Large intestine (tissue), 12 donors: ENCODE measurements at places on chromosomes 3 and 15. TPM values are rescaled to one million over a fixed set of nuclear protein-coding genes. Genes with fewer than 3 reads are reported as not detected.

Gene COLQ
- polyA plus RNA-seq, result 4.7 TPM

Gene PLA2G4E
- 0.43 TPM for polyA plus RNA-seq

Gene AVEN
- 10.0 TPM for polyA plus RNA-seq

Gene GP9
- 0.18 TPM for polyA plus RNA-seq

Gene MEGF11
- 0.66 TPM for polyA plus RNA-seq

Gene WWTR1
- 29.2 TPM for polyA plus RNA-seq

Gene USP4
- 48.6 TPM for polyA plus RNA-seq

Gene MASP1
- 56.6 TPM for polyA plus RNA-seq

Gene TIMP4
- polyA plus RNA-seq, result 0.91 TPM

DNA sequence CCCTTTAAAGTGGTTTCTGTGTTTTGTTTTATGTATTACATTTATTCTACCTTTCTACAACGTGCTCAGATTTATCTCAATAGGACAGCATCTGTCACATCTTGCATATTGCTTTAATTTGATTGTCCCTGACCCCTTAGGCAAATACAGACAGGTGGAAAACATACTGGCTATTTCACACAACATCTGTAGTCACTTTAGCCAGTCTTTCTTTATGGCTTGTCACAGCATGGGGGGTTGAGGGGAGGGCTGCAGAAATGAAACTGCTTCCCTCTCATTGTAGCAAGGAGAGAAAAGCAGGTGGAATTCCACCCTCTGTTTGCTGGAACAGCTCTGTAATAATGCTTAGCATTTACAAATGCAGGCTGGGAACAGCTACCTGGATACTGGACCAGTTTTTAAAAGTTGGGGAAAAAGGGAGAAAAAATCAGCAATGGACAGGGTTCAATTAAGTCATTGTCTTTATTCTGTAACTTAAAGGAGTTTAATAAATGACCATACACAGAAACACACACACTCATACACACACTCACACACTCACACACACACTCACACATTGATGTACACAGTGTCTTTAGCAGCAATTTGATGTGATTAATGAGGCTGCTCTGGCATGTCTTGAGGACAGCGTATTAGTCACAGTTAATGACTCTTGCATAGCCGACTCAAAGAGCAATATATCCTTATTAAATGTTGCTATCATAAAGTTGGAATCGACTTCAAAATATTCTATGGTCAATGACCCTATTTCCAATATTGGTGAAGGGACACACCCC, 283.7 kb upstream of the GBE1 start:
- DNase-seq, result no peak

DNA sequence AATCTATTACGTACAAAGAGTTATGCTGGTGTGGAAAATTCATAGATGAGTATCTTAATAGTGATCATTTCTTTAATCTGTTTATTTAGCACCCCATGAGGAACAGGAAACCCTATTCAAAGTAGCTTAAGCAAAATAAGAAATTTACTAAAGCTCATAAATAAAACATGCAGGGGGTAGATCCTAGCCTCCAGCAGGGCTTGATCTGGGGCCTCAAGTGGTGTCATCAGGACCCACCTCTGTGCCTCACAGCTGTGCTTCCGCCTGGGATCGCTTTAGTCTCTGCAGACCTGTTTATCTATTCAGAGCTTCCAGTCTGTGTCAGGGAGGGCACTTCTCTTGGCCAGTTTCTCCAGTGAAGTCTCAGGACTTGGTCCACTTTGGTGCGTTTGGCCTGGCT, 171.0 kb upstream of the SLC24A5 start:
- no peak for DNase-seq

GRCh38 chr3:78285032-78285728, 1245.3 kb downstream of the ROBO2 start:
- no peak for DNase-seq

DNA sequence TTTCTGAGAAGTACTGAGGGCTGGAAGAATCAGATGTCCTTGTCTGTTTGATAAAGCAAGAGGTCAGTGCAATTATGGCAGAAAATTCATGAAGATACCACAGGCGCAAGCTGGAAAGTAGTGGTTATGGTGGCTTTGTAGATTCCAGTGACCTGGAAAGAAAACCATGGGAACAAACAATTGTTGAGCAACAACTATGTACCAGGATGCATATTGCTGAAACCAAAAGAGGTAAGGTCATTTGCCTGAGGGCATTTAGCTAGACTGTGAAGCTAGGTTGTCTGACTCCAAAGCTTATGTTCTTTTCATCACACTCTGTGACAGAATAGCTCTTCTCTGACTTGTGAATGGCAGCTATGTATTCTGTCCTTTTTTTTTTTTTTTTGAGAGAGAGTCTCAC, 74.0 kb downstream of the B3GALNT1 start:
- no peak for DNase-seq

GRCh38 chr3:150765949-150766720, 3.2 kb upstream of the SIAH2 start:
- DNase-seq, result no peak

- DNase-seq, result no peak
These were observed 12.6 kb downstream of the CAPN7 start for GRCh38 chr3:15218689-15219088.

DNA sequence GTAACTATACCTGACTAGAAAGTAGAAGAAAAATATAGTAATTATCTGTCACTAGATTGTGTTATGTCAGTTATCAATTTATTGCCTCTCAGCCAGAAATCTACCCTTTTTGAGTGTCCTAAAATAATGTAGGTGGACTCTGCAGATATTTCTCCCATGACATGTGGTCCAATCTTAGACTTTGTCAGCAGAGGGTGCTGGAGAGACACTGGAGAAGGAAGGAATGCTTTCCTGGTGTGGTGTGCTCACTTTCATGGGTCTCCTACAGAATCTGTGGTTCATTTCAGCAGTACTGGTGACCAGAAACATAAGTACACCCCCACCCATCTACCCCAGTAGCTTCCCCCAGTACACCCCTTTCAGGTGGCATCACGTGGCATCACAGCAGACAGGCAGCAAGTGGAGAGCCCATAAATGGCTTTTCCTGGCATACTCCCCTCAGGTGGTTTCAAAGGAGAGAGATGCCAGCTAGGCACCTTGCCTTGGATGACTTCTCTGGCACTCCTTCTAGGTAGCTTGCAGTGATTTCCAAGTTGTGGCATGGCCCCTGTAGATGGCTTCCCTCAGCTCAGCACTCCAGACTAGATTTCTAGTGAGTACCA, 114.7 kb downstream of the GADL1 start:
- no peak for DNase-seq

GRCh38 chr15:82699726-82700125, 9.9 kb downstream of the AP3B2 start:
- DNase-seq, result no peak

- DNase-seq, result peak; percentile 20
These were observed 16.0 kb upstream of the ADIPOQ start for GRCh38 chr3:186826410-186826975.

- DNase-seq, result no peak
These were observed 283.1 kb upstream of the LRRFIP2 start for GRCh38 chr3:37457378-37458065.

DNA sequence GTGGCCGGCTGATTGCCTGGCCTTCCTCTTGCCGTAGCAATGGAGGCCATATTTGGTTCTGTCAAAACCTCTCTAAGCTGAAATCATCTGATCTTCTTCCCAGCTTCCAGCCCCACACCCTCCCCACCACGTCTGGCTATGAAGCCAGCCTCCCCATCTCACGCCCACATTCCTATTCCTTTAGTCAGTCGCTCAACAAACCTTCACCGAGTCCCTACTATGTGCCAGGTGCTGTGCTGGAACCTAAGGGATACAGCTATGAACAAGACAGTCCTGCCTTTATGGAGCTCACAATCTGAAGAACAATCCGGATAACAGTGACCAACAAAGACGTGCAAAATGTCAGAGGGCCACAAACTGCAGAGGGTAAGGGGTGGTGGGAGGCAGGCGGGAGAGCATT, 31.9 kb upstream of the SMAD6 start:
- DNase-seq, result no peak

DNA sequence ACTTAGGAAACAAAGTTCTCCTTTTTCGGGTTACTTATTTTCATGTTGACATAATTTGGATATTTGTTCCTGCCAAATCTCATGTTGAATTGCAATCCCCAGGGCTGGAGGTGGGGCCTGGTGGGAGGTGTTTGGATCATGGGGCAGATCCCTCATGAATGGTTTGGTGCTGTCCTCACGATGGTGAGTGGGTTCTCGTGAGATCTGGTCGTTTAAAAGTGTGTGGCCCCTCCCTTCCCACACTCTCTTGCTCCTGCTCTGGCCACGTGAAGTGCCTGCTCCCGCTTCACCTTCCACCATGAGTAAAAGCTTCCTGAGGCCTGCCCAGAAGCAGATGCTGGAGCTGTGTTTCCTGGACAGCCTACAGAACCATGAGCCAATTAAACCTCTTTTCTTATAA, 43.7 kb upstream of the MCF2L2 start:
- no peak for DNase-seq

- no peak for DNase-seq
These were observed 31.2 kb downstream of the SPATA12 start for GRCh38 chr3:57091521-57092273.

DNA sequence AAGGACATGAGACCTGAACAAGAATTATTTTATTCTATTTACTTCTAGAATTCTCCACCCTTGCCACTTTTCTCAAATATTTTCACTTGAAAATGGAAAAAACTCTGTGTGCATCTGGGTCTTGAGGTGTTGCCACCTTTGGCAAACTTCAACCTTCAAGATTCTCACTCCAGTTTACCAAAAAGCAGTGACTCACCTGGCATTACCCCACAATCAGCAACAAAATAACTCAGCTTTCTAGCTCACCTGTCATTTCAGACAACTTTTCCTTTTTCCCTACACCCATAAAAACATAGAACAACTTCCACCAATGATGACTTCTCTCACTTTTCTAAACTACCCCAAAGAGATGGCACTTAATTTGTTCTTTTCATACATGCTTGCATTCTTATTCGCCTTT, 115.8 kb downstream of the DUT start:
- DNase-seq, result no peak

DNA sequence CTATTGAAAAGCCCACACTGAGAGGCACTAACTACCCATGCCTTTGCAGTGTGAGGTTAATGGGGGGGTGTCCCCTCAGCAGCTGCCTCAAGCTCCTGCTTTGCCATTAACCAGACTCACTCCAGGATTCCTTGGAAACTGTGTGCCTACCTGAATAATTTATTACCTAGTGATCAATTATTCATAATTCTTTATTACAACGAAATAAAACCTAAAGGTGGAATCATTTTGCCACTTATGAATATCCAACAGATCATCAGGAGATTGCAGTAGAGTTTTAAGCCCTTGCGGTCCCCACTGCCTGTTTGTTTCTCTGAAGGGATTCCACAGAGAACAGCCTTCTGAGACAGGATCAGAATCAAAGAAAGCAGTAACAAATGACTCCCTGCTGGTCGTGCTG, 23.3 kb downstream of the NEK11 start:
- no peak for DNase-seq

DNA sequence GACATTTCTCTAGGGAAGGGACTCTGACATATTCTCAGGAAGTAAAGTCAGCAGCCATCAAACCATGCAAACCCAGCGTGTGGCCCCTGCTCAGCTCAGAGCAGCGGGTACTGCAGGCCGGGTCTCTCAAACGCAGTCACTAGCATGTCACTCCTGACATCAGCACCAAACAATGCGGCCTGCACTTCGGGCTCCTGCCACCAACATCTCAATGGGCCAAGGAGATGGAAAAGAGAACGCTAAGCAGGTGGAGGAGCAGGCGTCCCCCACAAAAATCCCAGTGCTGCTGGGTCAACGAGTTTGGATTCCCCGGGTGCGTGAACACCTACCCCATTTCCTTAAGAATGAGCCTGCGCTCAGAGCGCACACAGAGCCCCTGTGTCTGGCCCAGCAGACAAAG, 9.9 kb upstream of the SPTBN5 start:
- DNase-seq, result no peak

- no peak for DNase-seq
These were observed 71.3 kb downstream of the CMTM8 start for GRCh38 chr3:32309654-32310242.

- no peak for DNase-seq
These were observed 64.6 kb downstream of the MYO5A start for GRCh38 chr15:52464040-52464439.

DNA sequence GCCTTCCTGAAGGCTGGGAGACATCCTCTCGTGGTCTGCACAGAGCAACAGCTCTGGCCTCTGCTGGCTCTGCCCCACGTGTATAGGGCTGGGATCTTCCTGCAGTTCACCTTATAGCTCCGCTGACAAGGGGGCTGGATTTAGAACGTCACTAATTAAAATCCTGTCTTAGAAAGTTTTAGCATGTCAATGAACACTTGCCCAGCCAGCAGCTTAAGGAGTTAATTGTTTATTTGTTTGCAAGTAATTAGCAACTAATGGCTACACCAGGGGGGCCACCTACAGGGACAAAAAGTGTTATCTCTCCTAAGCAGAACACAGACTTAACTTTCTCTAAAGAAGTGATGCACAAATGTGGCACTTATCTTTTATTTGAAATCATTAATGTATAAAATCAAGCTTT, at the start of gene HESX1:
HESX1 (minus strand) TSS at position 84 of the 403 bp plus-strand sequence; CDS start at position 24, 60 bp downstream.
- no peak for DNase-seq

- DNase-seq, result peak; percentile 46
These were observed 33.2 kb downstream of the ZNF106 start for GRCh38 chr15:42457445-42458442.

DNA sequence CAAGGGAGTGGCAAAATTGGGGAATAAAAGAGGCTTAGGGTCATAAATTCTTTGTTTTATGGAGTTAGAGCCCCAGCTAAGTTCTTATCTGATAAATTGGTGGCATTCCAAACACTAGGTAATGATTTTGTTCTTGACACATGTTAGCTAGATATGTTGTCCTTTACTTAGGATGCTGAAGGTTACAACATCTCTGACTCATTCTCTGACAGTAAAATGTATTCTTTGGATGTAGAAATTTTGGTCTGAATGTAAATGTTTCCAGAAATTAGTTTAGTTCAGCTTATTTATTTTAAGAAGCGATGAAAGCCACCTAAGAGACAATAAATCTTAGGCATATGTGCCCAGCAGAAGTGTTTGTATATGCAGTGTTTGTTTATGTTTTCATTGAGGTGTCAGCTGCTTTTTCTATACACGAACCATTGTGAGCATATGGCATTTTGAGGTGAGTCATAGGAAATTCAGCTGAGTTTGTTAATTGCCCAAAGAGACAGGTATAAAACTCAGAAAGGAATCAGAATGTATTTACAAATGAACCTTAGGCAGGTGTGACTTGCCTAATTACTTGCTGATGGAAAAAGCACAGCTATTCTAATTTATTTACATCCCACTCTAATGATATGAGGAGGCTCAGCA, 247.7 kb downstream of the AGBL1 start:
- DNase-seq, result no peak

DNA sequence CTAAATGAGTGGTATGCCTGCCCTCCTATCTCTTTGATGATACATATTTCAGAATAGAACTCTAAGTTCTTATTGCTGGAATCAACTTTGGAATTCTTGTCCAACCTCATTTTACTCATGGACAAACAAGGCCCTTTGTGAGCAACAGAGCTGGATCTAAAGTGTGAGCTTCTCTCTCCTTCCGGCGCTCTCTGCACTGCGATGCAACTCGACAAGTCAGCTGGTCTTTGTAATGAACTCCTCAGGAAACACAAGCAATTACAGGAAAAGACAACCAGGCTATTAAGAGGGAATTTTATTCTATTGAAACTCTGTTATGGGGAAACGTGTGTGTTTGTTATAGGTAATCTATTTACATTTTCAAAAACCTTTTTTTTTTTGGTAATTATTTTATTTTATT, 20.3 kb upstream of the NRROS start:
- DNase-seq, result peak; percentile 31
